ENCODE measurements at places on chromosomes 7 and 10. TPM values are rescaled to one million over a fixed set of nuclear protein-coding genes. Genes with fewer than 3 reads are reported as not detected.

DNA sequence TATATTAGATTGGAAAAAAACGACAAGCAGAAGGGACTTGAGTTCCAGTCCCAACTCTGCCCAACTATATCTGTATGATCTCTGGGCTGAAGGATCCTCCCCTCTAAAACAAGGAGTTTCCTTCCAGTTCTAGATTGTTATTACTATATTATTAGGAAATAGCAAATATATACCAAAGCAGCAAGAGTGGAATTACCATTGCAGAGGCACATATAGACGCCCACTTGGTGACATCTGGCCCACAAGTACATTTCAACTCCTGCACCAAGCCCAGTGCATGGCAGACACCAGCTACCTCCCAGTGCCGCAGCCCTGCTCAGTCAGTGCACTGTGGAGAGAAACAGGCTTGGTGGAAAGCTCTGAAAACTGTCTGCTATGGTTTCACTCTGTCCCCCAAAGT lies 201.9 kb downstream of the FAM107B start:
- no peak overlapping the region for H3K4me3 ChIP-seq
- DNase-seq: no peak
- H3K4me1 ChIP-seq: peaks cover 16% of the 10 kb centered on the region
- peak overlapping the region; percentile 71 for H3K27ac ChIP-seq

DNA sequence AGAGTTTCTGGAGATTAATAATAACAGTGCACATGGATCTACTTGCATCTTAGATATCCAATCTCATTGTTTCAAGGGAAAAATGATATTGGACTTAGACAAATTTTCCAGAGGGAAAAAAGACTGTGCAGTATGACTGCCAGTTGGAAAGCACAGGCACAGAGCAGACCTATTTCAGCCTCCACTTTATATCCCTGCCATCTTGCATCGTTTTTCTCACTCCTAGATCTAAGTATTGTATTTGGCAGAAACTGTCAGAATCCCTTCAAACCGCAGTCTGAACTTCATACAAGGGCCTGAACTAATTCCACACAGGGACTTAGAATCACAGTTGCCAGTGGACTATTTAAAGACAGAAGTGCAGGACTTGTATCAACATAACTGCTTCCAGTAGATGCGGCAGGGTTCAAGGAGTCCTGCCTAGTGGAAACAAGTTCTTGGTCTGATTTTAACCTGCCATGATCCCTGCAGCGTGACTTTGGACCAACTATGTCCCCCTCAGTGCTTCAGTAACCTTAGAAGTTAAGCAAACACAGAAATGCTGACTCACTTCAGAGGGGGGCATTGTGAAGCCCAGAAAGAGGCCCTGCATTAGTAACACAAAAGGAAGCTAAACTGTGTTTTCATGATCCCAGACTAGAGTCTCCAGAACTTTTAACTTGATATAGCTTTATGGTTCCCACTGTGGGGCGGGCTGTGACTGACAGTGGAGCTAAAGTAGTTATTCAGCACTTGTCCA lies 95.7 kb upstream of the PALS2 start:
- H3K36me3 ChIP-seq: no peaks in the 10 kb centered on the region
- H3K27me3 ChIP-seq: no peaks in the 10 kb centered on the region
- no peak overlapping the region for H3K27ac ChIP-seq
- no peak overlapping the region for H3K4me3 ChIP-seq
- peaks cover 6% of the 10 kb centered on the region for H3K4me1 ChIP-seq

DNA sequence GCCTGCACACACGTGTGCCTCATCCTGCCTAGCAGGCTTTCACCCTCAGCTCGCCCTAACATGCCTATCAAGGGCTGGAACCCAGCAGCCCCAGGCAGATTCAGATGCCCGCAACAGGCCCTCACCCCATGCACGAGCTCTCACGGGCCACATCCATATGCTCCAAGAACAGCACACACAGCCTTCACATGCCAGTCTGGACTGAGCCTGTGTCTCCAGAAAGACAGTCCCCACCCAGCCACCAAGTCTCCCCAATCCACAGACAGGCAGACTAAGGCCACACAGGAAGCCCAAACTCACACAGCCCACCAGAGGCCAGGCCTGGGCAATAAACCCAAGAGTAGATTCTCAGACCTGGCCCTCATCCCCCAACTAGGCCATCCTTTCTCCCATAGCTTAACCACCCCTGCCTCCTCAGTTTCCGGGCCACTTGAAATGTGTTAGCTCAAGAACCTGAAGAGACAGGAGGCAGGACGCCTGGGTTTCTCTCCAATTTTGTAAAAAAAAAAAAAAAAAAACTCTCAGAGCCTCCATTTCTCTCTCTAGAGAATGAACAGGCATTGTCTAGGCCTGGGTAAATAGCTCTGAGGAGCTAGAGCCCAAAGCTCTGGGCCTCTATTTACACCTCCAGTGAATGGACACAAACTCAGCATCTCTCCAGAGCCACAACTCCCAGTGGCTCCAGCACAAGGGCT lies 6.8 kb downstream of the LDB1 start:
- peak overlapping the region; percentile 20 for H3K27ac ChIP-seq
- H3K27me3 ChIP-seq: no peaks in the 10 kb centered on the region
- no peaks in the 10 kb centered on the region for H3K4me1 ChIP-seq
- H3K4me3 ChIP-seq: no peak overlapping the region
- peaks cover 33% of the 10 kb centered on the region for H3K36me3 ChIP-seq

DNA sequence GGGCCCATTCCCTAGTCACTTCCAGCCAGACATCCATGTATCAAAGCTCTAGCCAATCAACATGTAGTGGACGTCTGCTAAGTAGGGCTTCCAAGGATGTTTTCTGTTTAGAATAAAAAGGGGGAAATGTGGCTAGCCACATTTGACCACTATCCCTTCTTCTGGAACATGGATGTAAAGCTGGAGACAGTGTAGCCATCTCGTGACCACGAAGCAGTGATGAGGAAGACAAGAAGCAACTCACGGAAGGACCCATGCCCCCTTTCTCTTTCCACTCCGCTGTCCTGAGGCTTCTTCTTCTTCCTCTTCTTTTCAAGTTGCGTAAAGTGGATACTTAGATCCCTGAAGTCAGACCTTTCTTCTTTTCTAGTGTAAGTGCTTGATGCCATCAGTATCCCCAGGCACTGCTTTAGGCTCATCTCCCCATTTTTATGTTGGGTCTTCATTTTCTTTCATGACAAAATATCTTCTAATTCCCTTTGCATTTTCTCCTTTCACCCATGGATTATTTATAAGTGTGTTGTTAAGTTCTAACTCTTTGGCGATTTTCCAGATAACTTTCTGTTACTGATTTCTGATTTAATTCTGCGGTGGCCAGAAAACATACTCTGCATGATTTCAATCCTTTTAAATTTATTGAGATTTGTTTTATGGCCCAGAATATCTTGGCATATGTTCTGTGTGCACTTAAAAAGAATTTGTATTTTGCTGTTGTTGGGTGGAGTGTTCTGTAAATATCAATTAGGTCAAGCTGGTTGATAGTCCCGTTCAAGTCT lies 594.5 kb downstream of the SDK1 start:
- no peak for DNase-seq
- no peak overlapping the region for H3K27ac ChIP-seq
- no peaks in the 10 kb centered on the region for H3K36me3 ChIP-seq

- no peaks in the 10 kb centered on the region for H3K36me3 ChIP-seq
- no peak overlapping the region for H3K4me3 ChIP-seq
- DNase-seq: peak; percentile 38
Measured at GRCh38 chr7:15753887-15754579, 67.5 kb upstream of the MEOX2 start.

GRCh38 chr7:11203683-11204082 lies 230.0 kb downstream of the PHF14 start:
- H3K4me1 ChIP-seq: no peaks in the 10 kb centered on the region
- no peaks in the 10 kb centered on the region for H3K36me3 ChIP-seq
- no peak overlapping the region for H3K4me3 ChIP-seq
- DNase-seq: peak; percentile 71
- H3K27me3 ChIP-seq: no peaks in the 10 kb centered on the region
- H3K27ac ChIP-seq: no peak overlapping the region

DNA sequence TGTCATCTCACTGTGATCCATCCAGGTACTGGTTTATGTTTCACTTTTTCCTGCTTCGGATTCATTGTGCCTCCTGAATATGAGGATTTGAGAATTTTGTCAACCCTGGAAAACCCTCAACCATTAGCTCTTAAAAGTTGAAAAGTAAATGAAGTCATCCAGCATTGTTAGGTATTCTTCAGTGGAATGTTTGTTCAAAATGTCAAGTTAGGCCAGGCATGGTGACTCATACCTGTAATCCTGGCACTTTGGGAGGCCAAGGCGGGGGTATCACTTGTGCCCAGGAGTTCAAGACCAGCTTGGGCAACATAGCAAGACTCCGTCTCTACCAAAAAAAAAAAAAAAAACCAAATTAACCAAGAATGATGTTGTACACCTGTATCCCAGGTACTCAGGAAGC lies 222.1 kb downstream of the NSUN6 start:
- DNase-seq: no peak
- H3K4me1 ChIP-seq: no peaks in the 10 kb centered on the region
- H3K36me3 ChIP-seq: no peaks in the 10 kb centered on the region
- H3K27me3 ChIP-seq: no peaks in the 10 kb centered on the region
- no peak overlapping the region for H3K27ac ChIP-seq

GRCh38 chr10:130557181-130557845 lies 421.1 kb downstream of the GLRX3 start:
- H3K4me3 ChIP-seq: no peak overlapping the region
- no peak for DNase-seq
- no peaks in the 10 kb centered on the region for H3K27me3 ChIP-seq
- H3K4me1 ChIP-seq: no peaks in the 10 kb centered on the region
- H3K27ac ChIP-seq: no peak overlapping the region

DNA sequence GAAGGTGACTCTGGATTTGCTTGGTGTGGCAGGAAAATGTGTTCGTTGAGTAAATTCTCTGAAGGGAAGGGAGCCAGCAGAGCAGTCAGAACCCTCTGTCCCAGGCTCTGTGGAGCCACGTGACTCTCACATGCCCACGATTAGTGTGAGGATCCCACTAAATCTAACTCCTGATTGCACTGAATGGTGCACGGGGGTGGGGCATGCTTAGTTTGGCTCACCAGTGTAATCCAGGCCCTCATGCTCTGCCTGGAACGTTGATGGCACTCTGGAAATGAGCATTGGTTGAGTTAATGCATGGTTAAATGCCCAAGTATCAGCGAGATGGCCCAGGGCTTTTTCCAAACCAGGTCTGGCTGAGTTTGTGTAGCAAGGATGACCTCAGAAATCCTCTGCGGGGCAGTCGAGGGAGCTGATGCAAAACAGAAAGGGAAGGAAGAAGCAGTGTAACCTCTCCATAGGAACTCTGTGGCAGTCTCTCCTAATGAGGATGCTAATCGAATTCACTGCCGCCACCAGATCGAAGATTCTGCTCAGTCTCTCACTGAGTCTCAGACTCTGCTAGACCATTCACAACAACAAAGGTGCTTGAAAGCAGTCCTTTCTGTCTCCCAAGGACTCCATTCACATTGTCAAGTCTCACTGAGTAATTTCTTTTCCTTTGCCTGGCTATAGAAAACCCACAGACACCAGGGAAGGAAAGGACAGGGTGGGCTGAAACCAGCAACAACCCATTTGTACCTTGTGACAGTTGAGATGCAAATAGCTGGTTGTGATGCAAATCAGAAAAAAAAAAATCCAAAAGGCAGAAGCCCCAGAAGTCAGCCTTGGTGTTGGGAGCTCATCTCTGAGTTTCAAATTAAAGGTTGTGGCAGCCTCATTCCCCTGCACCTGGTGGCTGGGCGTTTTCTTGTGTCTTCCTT lies 98.1 kb downstream of the C10orf105 start:
- H3K36me3 ChIP-seq: no peaks in the 10 kb centered on the region
- no peaks in the 10 kb centered on the region for H3K27me3 ChIP-seq
- no peak overlapping the region for H3K4me3 ChIP-seq
- H3K4me1 ChIP-seq: peaks cover 33% of the 10 kb centered on the region
- peak overlapping the region; percentile 26 for H3K27ac ChIP-seq
- peak; percentile 80 for DNase-seq

DNA sequence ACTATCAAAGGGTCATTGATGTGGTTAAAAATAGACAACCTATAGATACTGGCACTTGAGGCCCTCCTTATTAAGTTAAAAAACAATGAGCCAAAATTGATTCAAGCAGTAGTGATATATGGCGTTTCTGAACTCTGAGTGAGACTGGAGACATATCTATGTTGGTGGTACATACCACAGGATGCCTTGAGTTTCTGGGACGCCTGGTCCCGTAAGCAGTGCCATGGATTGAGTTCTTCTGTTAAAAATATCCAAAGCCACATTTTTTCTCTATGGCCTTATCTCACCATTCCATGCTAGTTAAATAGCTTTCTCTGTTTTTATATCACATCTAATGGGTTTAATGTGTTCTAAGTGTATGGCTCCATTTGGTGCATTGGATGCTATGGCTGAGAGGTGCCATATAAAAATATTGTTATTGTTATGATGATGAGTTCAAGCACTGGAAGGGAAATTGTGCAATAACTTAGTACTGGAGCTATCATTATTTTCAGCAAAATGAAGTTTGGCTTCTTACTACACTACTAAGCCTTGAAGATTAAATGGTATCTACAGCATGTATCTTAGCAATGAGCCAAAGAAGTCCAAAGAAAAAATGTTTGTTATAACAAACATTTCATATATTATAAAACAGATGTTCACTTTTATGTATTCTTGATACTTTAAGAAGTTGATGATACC lies 713.9 kb downstream of the SUGCT start:
- no peak overlapping the region for H3K27ac ChIP-seq
- H3K27me3 ChIP-seq: no peaks in the 10 kb centered on the region
- no peak overlapping the region for H3K4me3 ChIP-seq
- no peaks in the 10 kb centered on the region for H3K4me1 ChIP-seq
- no peaks in the 10 kb centered on the region for H3K36me3 ChIP-seq

DNA sequence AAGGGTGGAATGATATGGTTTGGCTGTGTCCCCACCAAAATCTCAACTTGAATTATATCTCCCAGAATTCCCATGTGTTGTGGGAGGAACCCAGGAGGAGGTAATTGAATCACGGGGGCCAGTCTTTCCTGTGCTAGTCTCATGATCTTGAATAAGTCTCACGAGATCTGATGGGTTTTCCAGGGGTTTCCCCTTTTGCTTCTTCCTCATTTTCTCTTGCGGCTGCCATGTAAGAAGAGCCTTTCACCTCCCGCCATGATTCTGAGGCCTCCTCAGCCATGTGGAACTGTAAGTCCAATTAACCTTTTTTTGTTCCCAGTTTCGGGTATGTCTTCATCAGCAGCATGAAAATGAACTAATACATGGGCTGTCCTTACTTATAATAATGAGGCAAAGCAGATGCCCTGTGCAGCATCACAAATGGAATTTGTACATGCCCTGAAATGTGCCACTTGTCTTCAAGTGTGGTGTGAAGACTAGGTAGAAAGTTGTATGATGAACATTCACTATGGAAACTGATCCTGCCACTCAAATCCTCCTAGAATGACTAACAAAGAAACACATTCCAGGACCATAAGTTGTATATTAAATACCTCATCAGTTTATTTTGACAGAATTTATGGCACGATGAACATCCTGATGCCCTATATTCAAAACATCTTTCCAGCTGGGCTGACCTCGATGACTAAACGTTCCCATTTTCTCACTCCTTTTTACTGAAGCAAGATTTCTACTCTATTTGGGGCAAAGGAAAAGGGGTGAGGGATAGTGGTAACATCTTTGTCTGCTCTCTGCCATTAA lies 122.8 kb upstream of the CTTNBP2 start:
- no peaks in the 10 kb centered on the region for H3K36me3 ChIP-seq
- no peaks in the 10 kb centered on the region for H3K27me3 ChIP-seq
- no peak for DNase-seq
- H3K4me1 ChIP-seq: no peaks in the 10 kb centered on the region

ANKRD30A gene
- not detected for total RNA-seq

TMEM196 gene
- total RNA-seq: not detected

ITGA8 gene
- 124 TPM for total RNA-seq

REEP3 gene
- 45.9 TPM for total RNA-seq

PLAC9 gene
- 12.1 TPM for total RNA-seq
